ENCODE measurements at places on chromosomes 1 and 21.
A peak's percentile ranks its signal among the peaks of the same experiment; 100 is the strongest.

DNA sequence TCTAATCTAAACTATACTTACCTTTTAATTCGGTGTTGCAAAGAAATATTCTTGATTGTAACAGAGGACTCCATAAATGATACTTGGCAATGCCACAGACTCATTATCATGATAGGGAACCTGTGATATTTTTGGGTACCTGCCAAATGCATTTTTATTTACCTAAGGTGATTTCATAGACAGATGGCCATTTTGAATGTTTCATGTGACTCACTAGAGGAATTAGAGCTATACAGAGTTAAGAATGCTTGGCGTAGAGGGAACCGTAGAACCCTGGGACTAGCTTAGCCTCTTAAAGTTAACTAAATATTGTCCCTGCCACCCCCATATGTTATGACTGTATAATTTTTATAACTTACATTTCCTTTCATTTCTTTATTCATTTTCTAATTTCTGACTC is 136.1 kb downstream of the DISP1 start:
- DNase-seq, result no peak

- DNase-seq, result peak; percentile 62
Measured at GRCh38 chr1:228136901-228137300, 3.2 kb upstream of the GUK1 start.

DNA sequence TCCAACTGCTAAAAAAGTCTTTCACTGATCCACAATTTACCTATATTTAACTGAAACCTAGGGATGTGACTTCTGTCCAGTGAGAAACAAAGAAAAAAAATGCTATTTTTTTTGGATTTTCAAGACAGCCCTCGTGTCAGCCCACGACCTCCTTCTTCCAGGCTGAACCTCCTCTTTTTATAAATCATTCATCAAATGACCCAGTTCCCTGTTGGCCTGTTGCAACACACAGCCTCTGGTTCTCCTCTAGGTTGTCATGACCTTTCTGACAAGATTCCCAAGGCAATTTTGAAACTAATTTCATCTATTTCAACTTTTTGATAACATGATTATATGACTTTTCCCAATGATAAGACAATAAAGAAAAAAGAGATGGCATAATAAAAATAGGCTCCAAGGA is 74.6 kb downstream of the PGBD5 start:
- DNase-seq, result no peak

DNA sequence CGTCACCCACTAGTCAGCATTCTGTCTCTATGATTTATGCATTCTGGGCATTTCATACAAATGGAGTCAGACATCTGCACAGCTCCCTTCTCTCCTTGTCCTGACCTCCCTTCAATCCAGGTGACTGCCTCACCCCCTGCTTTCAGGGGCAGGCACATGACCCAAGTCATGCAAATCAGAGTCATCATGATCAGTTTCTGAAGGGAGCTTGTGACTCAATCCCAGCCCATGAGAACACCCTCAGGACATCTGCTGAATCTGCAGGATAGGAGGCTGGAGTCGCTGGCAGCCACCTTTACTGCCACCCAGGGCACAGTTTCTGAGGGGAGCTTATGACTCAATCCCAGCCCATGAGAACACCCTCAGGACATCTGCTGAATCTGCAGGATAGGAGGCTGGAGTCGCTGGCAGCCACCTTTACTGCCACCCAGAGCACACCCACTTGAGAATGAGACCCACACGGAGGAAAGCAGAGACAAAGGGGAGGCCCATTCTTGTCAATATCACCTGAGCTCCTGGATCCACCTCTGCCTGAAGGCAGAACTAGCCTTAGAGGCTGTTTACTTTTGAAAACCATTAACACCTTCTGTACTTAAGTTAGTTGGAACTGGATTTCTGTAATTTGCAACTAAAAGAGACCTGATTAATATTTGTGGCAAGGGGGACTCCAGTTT is 62.3 kb upstream of the SLC25A33 start:
- no peak for DNase-seq

DNA sequence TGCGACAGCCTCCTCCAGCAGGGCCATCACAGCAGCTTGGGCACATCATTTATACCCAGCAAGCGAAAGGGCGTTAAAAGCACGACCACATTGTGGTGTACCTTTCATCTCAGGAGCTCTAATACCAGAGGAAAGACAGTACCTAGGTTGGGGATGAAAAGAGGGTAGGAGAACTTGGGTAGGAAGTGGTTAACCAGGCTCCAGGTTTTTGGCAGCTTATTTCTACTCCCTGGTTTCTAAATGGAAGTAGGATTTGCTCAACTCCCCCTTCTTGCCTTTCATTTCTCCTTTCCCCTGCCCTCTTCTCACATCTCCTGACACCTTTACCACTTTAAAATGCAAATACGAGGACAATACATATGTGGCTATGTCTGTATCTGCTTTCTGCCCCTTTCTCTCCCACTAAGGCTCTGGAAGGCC is 30.2 kb downstream of the FAM177B start:
- no peak for DNase-seq

- DNase-seq, result no peak
Measured at GRCh38 chr1:218694636-218695035, 349.5 kb downstream of the TGFB2 start.

DNA sequence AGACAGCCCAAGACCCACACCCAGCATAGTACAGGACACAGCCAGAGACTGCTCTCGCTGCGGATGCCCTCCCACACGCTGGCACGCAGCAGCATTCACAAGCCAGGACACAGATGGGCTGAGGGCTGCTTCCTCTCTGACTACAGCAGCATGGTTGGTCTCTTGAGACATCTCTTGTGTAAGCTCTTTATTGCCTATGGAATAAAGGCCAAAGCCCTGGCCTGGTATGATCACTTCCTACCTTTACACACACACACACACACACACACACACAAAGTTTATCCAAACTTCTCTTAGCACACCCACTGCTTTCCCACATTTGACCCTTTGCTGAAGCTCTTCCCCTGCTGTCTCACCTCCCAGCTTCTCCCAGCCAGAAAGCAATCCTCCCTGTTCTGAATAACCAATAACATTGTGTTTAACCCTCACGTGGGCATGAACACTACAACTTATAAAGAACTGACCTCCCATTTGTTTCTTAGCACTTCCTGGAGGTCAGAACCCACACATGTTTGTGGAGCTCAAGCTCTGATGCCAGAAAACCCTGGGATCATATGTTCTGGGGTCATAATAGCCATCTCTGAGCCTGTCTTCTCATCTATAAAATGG is 1.2 kb upstream of the LUZP1 start:
- DNase-seq, result no peak

GRCh38 chr1:36533897-36534296 is 51.2 kb upstream of the CSF3R start:
- no peak for DNase-seq

DNA sequence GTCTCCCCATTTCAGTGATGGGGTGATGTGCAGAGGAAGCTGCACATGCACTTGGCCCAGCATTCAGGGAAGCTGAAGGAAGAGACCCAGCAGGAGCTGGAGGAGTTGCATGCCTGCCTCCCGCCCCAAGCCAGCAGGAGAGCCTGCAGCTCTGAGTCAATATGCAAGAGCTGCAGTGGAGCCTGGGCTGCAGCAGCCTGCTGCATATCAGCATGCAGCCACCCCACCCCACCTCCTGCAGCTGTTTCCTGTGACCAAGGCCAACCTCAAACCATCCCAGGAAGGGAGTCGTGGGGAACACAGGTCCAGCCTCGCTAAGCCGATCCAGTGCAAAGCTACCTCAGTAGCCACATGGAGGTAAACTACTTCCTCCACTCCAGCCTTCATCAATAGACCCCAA is 18.9 kb downstream of the AGT start:
- no peak for DNase-seq

GRCh38 chr1:243734308-243734695 is 115.7 kb downstream of the AKT3 start:
- DNase-seq, result no peak

GRCh38 chr1:156833603-156834002 is 17.0 kb upstream of the SH2D2A start:
- DNase-seq, result no peak

GRCh38 chr1:78490861-78491450 is at the start of gene PTGFR:
Gene PTGFR, plus strand, starts transcription at chr1:78490974. Its CDS starts 1,770 bp downstream, at chr1:78492744.
- DNase-seq, result no peak

GRCh38 chr21:35406635-35407034 is 357.5 kb upstream of the RUNX1 start:
- no peak for DNase-seq

- no peak for DNase-seq
Measured at GRCh38 chr1:169882039-169882511, 11.6 kb downstream of the SCYL3 start.

DNA sequence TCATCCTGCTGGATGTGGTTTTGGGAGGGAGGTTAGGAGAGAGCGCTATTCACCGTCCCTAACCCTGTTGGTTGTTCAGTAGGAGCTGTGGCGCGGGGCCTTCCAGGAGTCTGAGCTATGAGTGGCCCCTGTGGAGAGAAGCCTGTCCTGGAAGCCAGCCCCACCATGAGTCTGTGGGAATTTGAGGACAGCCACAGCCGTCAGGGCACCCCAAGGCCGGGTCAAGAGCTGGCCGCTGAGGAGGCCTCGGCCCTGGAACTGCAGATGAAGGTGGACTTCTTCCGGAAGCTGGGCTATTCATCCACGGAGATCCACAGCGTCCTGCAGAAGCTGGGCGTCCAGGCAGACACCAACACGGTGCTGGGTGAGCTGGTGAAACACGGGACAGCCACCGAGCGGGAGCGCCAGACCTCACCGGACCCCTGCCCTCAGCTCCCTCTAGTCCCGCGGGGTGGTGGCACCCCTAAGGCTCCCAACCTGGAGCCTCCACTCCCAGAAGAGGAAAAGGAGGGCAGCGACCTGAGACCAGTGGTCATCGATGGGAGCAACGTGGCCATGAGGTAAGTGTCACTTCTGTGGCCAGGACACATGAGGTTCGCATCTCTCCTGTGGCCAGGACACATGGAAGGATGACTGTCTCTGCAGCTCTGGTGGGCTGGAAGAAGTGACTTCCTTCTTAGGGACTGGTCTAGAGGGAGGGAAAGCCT is 1.2 kb downstream of the ZC3H12A start:
- no peak for DNase-seq

- no peak for DNase-seq
Measured at GRCh38 chr21:29465546-29465945, 166.8 kb downstream of the BACH1 start.

- no peak for DNase-seq
Measured at GRCh38 chr1:35047188-35047858, 15.6 kb upstream of the ZMYM6 start.

DNA sequence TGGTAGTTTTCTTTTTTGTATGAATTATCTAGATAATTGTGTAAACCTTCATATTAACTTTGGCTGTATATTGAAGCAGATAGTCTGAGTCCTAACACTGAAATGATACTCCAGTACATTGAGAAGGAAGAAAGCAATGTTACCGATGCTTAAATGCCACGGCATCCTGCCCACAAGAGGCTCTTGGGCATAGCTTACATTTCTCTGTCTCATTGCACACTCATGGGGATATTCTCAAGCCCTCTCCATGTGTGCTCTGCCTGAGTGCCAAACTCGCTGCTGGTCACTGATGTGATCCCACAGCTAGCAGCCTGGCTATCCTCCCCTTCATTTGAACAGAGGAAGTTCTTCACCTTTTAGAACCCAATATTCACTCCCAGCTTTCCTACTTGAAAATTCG is 179.4 kb downstream of the TGFB2 start:
- DNase-seq, result no peak

- DNase-seq, result no peak
Measured at GRCh38 chr1:214236477-214236876, 44.5 kb upstream of the SMYD2 start.

- no peak for DNase-seq
Measured at GRCh38 chr21:46457801-46458314, 833 bp upstream of the DIP2A start.

DNA sequence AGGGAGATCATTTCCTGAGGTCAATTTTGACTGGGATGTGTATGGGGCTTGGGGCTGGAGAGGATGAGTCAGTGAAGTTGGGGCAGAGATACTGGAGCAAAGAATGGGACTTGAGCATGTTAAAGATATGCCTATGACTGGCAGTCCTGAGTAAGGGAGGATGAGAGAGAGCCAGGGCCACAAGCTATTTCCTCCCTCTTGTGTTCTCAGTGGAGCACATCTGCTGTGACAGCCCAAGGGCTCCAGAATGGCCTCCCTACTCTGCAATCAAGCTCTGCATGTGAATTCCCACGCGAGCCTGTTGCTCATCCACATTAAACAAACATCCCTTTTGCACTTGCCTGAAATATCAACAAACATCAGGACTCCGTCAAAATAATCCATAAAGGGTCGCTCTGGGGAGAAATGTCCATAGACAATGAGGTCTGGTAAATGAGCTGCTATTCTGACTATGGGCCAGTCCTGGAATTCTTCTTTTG is 9.2 kb downstream of the ADCY10 start:
- no peak for DNase-seq

DNA sequence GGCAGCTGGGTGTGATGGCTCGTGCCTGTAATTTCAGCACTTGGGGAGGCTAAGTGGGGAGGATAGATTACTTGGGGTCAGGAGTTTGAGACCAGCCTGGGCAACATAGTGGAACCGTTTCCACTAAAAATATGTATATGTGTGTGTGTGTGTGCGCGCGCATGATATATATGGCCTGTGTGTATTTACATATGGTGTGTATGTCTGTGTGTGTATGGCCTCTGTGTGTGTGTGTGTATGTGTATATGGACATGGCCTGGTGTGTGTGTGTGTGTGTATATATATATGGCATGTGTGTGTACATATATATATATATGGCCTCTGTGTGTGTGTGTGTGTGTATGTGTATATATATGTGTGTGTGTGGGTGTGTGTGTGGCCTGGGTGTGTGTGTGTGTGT is 16.0 kb upstream of the SLC2A7 start:
- no peak for DNase-seq

DNA sequence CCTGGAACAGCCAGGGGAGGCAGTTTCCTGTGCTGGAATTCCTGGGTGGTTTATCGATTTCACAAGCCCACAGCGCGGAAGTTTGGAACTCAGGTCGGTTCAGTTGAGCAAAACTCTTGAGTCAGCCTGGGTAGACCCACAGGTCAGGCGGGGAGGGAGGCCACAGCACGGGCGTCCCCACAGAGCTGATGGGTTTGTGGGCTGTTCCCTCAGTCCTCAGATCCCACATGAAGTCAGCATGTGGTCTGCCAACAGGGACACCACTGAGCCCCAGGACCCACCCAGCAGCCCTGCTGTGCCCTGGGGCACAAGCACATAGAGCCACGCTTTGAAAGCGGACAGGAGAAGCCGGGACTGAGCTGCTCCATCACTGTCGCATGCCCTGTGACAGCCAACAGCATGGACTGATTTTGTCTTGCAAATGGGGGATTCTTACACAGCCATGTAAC is 17.4 kb downstream of the BMP8A start:
- DNase-seq, result no peak

GRCh38 chr1:71774705-71775104 is 507.6 kb downstream of the NEGR1 start:
- DNase-seq, result no peak

DNA sequence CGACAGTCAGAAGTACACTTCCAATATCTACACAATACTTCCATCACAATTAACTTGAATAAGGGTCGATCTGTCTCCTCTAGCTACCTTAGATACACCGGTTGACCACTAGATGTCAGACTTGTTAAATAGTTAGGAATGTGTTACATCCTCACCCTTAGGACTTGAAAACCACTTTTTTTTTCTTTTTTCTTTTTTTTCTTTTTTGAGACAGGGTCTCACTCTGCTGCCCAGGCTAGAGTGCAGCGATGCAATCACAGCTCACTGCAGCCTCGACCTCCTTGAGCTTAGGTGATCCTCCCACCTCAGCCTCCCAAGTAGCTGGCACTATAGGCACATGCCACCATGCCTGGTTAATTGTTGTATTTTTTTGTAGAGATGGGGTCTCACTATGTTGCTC is 120.4 kb upstream of the GREM2 start:
- DNase-seq, result no peak
